ENCODE measurements at places on chromosomes 5 and 9.

- no peak for DNase-seq
These were observed 117.2 kb downstream of the PSD2 start for GRCh38 chr5:139912804-139913203.

DNA sequence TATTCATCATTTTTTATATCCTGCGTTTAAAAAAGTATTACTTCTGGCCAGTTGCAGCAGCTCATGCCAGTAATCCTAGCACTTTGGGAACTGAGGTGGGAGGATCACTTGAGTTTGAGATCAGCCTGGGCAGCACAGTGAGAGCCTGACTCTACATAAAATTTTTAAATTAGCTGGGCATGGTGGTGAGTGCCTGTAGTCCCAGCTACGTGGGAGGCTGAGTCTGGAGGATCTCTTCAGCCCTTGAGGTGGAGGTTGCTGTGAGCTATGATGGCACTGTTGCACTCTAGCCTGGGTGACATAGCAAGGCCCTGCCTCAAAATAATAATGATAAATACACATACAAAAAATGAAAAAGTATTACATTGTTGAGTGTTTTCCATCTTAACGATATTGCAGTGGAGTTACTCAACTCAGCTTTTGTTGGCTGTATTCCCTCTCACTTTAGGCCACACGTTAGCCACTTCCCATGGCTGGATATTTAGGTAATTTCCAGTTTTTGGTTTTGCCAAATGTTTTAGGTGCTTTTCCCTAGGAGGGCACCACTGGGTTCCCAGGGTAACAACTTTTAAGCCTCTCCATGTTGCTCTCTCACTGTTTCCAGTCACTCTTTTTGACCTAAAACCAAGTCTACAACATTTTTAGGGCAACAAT lies 20.6 kb downstream of the SHB start:
- DNase-seq: no peak

- DNase-seq: no peak
These were observed 674.0 kb downstream of the MAT2B start for GRCh38 chr5:164179406-164179805.

GRCh38 chr5:145922059-145922458 lies 14.3 kb upstream of the SH3RF2 start:
- DNase-seq: no peak
